Fibroblast of the aortic adventitia (primary cell): ENCODE measurements at places on chromosomes 16 and 17.

GRCh38 chr16:83338138-83338537 is 469.6 kb upstream of the HSBP1 start:
- no peak for DNase-seq

DNA sequence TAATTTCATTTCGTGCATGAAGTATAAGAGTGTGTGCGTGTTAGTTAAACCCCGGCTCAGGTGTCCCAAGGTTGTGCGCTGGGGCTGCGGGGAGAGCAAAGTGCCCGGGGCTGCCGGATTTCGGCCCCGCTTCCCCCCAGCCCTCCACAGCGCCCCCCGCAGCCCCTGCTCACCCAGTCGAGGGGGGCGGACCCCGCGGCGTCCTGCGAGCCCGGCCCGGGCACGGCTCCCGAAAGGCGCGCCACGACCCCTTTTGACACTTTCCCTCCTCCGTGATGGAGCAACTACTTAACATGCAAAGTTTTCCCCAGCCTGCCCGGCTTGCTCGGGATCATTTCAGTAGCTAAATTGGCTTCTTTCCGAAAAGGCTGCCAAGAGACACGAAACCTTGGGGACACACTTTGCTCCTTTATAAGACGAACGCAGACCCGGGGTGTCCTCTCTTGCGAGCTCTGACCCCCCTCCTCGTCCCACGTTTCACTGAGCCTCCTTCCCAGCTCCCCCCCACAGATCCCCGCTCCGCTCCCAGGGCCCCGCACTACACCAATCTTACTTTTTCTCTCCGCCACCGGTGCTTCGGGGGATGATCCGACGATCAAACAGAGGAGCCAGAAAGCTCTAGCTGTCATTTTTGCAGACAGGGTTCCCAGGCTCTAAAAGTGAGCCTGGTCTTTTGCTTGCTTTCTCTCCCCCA is 552 bp downstream of the C17orf58 start:
- peak; percentile 7 for DNase-seq

- no peak for DNase-seq
Measured at GRCh38 chr17:1727258-1727789, 2.8 kb downstream of the WDR81 start.

DNA sequence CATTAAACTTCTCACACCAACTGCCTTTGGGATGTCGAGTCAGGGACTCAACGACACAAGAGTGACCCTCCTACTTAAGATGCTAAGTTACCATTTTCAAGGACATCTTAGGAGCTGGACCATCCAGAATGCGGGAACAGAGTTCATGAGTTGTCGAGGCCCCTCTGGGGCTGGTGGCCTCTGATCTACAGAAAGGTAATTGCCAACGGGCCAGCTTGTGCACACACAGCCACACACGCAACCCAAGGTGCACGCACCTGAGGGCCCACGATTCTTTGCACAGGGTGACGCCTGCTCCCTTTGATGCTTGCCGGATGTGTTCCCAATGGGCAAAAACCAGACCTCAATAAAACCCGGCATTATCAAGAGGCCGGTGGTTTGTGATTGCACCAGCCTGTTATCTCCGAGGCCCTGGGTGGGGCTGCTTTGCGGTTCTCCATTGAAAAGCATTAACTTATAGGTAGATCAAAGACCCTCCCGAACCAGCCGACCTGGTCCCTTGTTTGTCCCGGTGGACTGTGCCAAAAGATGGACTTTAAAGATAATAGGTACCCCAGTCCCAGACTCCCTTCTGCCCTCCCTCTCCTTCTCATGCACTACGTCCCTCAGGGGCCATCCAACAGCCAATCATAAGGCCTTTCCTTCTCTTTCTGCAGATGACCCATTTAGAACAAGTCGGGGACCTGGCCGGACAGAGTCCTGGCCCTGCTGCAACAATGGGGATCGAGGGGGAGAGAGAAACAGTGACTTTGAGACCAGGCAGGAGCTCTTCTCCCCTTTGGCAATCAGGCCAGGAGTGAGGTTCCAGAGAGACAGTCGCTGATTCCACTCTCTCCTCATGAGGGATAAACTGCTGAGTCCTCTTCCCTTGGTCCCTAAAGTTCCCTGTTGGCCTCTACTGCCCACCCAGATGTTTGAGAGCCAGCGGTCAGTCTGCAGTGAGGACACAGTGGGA is 292.5 kb downstream of the SOX9 start:
- DNase-seq = no peak

DNA sequence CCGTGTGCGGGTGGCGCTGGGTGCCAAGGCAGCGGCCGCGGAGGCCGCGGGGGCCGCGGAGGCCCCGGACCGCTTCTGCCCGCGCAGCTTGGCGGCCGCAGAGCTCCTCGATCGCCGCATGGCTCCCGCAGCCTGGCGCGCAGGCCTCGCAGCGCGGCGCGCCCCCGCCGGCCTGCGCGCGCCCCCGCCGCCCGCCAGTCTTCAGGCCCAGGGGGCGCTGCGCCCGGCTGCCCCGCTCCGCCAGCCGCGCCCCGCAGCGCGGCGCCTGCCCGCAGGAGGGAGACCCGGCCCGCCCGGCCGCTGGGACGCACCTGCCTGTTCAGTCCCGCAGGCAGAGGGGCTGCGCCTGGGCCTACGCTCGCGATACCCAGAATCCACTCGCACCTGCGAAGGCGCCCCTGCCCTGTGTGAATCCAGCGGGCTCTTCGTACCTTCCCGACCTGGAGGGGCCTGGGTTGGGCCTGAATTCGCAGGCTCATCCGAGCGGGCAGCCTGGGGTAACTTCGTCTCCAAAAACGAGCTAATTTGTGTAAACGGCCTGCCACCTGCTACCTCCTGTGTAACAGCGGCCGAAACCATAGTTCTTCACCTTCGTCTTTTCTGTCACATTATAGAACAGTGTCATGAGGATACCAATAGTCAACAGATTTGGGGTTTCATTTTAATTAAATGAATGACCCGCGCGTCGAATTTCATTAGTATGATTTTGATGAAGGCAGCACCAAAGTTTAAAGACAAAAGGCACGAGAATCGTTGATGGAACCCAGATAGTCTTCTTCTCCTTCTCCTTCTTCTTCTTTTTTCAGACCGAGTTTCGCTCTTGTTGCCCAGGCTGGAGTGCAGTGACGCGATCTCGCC is at the start of gene CENPV:
Gene CENPV, minus strand, starts transcription at position 153 of the 858 bp plus-strand sequence. Its CDS starts 33 bp downstream, at position 120.
- peak; percentile 16 for DNase-seq

GRCh38 chr17:44247440-44247841 is 20.5 kb downstream of the SLC4A1 start:
- DNase-seq = no peak

DNA sequence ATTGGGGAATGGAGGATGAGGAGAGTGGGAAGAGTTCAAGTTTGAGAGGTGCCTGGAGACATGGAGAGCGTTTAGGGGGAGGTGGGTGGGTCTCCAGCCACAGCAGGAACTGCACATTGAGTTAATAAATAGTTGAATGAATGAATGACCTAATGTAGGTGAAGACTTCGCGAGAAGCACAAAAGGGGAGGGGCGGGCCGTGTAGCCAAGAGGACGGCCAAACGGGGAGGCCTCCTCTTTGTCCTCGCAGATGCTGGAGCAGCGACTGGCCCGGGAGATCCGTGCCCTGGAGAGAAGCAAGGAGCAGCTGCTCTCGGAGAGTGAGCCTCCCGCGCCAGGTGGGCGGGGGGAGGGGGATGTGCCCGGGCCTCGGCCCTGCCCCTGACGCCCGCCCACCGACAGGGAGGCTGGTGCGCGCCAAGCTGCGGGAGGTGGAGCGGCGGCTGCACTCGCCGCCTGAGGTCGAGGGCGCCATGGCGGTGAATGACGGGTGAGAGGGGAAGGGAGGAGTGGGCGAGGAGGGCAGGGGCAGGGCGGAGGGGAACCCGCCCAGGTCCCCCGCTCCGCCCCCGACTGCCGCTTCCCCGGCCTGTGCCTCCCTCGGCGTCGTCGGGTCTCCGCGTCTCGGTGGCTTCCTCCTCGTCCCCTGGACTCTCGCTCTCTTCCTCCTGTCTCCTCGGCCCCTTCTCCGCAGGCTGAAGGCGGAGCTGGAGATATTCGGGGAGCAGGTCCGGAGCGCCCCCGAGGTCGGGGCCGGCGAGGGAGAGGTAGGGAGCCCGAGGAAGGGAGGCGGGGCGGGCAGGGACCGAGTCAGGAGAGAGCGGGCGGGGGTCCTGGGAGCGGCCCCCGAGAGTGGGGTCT is 12.9 kb downstream of the SYCE1L start:
- DNase-seq = no peak

DNA sequence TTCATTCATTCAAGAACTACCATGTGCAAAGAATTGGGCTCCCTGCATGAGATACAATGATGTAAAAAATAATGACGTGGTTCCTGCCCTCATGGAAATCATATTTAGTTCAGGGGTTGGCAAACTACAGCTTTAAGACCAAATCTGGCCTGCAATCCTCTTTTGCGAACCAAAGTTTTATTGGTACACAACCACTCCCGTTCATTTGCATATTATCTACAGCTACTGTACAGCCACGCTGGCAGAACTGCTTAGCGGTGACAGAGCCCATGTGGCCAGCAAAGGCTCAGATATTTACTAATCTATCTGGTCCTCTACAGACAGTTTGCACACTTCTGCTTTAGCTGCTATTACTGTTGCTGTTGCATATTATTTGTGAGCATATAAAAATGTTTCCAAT is 167.7 kb downstream of the XYLT1 start:
- DNase-seq = no peak
